Right ventricle myocardium superior (tissue), 1 donor: ENCODE measurements at places on chromosomes 2 and 18. TPM values are rescaled to one million over a fixed set of nuclear protein-coding genes. Genes with fewer than 3 reads are reported as not detected.

Gene GCKR
- not detected for total RNA-seq

Gene AQP4
- total RNA-seq = 18.9 TPM

Gene MRPL53
- total RNA-seq = 159 TPM

Gene B4GALT6
- total RNA-seq = 7.4 TPM

Gene CDK15
- 0.43 TPM for total RNA-seq

Gene MAP3K2
- 22.5 TPM for total RNA-seq

Gene MC5R
- total RNA-seq = not detected

Gene ATP9B
- total RNA-seq = 13.7 TPM

Gene ABCG5
- total RNA-seq = not detected

Gene RNF125
- 3.8 TPM for total RNA-seq

Gene ASB18
- 4.5 TPM for total RNA-seq

Gene UGT1A8
- total RNA-seq = not detected

Gene SLC8A1
- 958 TPM for total RNA-seq

Gene GCG
- not detected for total RNA-seq

Gene DCDC2C
- not detected for total RNA-seq

Gene IGFBP2
- total RNA-seq = 51.1 TPM

Gene LOXHD1
- total RNA-seq = 0.62 TPM

Gene GNLY
- total RNA-seq = 1.7 TPM

Gene SERPINB13
- total RNA-seq = not detected

Gene EGR4
- total RNA-seq = not detected

Gene ZNF513
- total RNA-seq = 6.0 TPM

Gene STPG4
- not detected for total RNA-seq

Gene ZNF804A
- total RNA-seq = not detected

Gene SFTPB
- 0.46 TPM for total RNA-seq

Gene SLC9A4
- not detected for total RNA-seq

Gene GALNT5
- 0.16 TPM for total RNA-seq

Gene VAMP8
- 16.9 TPM for total RNA-seq

Gene NEU2
- total RNA-seq = not detected

Gene ARHGAP28
- 1.1 TPM for total RNA-seq

Gene LRATD1
- total RNA-seq = 3.0 TPM

Gene MEIS1
- total RNA-seq = 41.7 TPM

Gene CFAP65
- total RNA-seq = not detected

Gene C1QL2
- not detected for total RNA-seq

Gene ELP2
- total RNA-seq = 47.6 TPM

Gene POTEI
- total RNA-seq = not detected

Gene PRKAG3
- total RNA-seq = not detected

Gene NDC80
- total RNA-seq = 0.27 TPM

Gene KYNU
- 1.3 TPM for total RNA-seq
